ENCODE measurements at places on chromosomes 2 and 18. TPM values are rescaled to one million over a fixed set of nuclear protein-coding genes. Genes with fewer than 3 reads are reported as not detected.

The CAPN14 gene
- 0.17 TPM for total RNA-seq

The CFAP210 gene
- 0.28 TPM for total RNA-seq

The ANKRD30B gene
- not detected for total RNA-seq

The TCF23 gene
- total RNA-seq: not detected

The DLGAP1 gene
- 21.7 TPM for total RNA-seq

The CFC1 gene
- 0.52 TPM for total RNA-seq

The XIRP2 gene
- not detected for total RNA-seq

The SLC16A14 gene
- 2.1 TPM for total RNA-seq

The CDKL4 gene
- total RNA-seq: 0.41 TPM

The CCDC74B gene
- 7.4 TPM for total RNA-seq

GRCh38 chr18:62420151-62420512, 95.0 kb downstream of the TNFRSF11A start:
- no peak for DNase-seq

DNA sequence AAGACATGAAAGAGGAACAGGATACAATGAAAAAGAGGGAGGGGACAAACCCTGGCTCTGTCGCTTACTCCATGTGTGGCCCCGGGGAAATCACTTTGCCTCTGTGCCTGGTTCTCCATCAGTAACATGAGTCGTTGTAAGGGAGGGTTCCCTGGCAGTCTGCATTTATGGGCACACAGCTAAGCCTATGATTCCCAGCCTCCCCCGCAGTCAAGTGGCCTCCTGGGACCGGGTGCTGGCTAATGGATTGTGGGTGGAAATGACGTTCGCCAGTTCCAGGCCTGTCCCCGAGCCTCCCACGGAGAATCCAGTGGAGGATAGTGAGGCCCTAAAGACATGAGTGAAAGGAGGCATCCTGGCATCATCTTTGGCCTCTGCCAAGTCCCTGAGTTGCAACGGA, 42.7 kb downstream of the SFXN5 start:
- DNase-seq: no peak

DNA sequence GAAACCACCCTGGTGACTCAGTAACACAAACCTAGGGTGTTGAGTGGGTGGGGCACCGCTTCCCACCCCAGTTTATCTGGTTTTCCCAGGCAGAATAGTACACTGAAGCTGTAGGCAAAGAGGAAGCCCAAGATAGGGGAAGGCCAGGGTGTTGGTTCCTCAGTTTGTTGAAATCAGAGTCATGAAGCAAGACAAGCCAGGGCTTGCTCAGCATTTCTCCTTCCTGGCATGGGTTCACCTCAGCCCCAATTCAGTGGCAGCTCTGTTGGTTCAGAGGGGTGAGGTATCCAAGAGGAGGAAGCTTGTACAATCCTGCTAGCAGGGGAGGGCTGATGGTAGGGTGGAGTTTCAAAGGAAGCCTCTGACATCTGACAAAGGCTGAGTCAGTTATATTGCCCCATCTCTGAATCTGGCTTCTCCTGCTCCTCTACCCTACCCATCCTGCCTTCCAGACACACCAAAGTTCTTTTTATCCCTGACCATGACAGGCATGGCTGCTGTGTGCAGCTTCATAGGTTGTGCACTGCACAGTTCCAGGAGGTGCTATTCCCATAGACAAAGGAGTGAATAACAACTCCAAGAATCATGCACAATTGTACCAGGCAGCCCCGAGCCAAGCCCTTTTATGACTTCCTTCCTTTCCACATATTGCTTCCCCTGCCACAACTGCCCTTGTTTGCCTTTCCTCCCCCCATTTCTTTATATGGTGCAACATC, 24.9 kb upstream of the RAB10 start:
- no peak for DNase-seq

- DNase-seq: no peak
Measured at GRCh38 chr2:27832396-27832795, 57.8 kb downstream of the RBKS start.

- no peak for DNase-seq
Measured at GRCh38 chr2:197274349-197274748, 36.2 kb downstream of the ANKRD44 start.

GRCh38 chr18:9613550-9614400, 584 bp downstream of the PPP4R1 start:
- DNase-seq: peak; percentile 80

GRCh38 chr2:238458651-238459050, 31.9 kb downstream of the ASB1 start:
- no peak for DNase-seq

GRCh38 chr2:101608408-101609310, 88.8 kb upstream of the MAP4K4 start:
- DNase-seq: no peak

GRCh38 chr2:30862054-30862651, 54.9 kb upstream of the CAPN13 start:
- DNase-seq: peak; percentile 74

GRCh38 chr18:32683044-32683443, 89.8 kb downstream of the KLHL14 start:
- peak; percentile 4 for DNase-seq

GRCh38 chr2:113692698-113693428, 63.6 kb downstream of the SLC35F5 start:
- DNase-seq: no peak

DNA sequence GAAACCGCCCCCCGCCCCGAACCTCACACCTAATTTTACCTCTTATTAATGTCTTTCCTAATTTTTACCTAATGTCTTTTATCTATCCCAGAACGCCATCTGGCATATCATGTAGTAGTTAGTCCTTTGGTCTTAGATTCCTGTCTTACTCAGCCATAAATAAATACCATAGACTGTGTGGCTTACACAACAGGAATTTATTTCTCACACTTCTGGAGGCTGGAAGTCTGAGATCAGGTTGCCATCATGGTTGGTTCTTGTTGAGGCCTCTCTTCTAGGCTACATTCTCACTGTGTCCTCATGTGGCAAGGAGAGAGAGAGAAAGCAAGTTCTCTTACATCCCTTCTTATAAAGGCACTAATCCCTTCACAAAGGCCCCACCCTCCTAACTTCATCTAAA, 46.8 kb downstream of the RHBDD1 start:
- DNase-seq: no peak

DNA sequence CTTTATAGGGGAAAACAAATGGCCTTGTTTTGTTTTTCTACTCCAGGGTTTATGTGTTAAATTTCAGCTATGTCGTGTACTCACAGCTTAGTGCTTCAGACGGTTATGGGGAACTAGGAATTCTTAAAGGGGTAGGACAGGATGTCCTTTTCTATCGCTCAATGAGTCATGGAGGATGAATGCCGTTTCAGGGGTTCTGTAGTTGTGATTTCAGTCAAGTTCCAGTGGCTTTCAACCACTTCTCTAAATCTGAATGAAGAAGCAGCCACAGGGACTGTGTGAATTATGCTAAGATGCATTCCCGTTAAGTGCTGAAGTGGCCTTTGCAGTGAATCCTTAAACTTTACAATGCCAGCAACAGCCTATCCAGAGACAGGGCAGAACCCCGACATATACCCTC, 1231.7 kb upstream of the ZEB2 start:
- DNase-seq: no peak

DNA sequence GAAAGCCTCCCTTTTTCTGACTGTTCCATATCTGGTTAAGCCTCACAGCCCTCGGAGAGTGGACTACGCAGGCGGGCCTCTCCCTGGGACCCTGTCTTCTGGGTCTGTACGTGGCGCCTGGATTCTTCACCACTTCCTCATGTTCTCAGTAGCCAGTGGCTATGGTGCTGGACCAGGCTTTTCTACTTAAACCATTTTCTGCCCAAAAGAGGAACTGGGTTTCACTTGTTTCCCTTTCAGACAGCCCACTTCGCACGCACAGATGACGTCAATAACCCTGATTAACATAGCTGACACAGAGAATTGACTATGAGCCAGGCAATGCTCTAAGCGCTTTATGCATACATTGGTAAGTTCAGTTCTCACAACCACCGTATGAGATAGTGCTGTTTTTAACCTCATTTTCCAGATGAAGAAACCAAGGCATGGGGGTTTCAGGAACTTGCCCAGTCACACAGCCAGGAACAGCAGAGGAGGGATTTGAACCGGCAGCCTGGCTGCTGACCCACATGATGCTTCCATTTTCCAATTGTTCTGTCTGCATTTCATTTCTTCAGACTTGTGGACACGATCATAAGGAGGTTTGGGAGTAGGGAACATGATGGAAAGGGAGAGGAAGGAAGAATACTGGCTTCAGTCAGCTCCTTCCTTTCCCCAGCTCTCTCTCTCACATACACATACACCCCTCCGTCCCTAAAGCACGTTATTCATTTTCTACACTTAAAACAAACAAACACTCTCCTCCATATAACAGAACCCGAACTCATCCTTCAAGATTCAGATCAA, 41.7 kb downstream of the MYOM1 start:
- no peak for DNase-seq
